ENCODE measurements at places on chromosomes 4 and X.

DNA sequence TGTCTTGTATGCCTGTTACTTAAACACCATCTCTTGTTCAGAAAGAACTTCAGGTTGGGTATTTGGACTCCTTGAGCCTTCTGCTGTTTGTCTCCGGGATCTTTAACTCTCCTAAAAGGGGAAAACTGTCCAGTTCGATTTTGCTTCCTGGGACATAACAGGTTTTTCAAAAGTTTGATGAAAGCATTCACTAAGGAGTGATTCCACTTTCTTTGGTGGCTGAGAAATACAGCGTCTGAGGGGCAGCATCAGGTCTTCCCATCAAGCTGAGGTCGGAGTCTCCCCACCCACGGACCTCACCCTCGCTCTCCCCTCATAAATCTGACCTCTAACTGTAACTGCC, 1.4 kb downstream of the AFAP1 start:
- DNase-seq: no peak

- no peak for DNase-seq
Observed at GRCh38 chr4:84491481-84491880, 7.6 kb downstream of the NKX6-1 start.

GRCh38 chr4:112411781-112412550, 104.0 kb downstream of the NEUROG2 start:
- DNase-seq: no peak

GRCh38 chr4:132382243-132382642, 766.9 kb upstream of the PCDH10 start:
- DNase-seq: no peak

DNA sequence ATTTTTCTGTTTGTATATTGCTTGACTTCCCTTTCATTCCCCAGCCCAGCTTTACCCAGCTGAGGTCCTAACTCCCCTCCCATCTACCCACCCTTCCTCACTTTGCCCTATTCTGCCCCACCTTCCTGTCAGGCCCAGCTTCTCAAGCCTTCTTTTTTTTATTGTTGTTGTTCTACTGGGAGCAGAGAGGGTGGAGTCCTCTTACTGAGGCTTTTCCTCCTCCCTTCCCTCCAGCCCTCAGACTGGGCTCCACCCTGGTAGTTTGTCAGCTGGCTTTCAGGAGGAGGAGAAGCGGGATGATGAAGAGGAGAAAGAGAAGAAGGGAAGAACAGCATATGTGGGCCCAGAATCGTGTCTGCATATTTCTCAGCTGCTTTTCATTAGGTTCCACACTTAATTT, 3.2 kb upstream of the KLF8 start:
- no peak for DNase-seq

DNA sequence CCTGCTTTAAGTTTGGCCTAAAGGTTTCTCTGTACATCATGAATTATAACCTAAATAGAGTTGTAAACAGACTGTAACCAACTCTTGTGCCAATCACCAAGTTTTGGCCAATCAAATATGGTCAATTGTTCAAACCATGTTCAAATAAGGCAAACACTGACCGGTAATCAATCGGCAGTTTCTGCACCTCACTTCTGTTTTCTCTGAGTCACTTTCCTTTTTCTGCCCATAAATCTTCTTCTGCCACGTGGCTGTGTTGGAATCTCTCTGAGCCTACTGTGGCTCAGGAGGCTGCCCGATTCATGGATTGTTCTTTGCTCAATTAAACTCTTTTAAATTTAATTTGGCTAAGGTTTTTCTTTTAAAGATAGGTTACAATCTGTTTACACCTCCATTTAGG, 16.5 kb upstream of the ENPP6 start:
- DNase-seq: no peak

DNA sequence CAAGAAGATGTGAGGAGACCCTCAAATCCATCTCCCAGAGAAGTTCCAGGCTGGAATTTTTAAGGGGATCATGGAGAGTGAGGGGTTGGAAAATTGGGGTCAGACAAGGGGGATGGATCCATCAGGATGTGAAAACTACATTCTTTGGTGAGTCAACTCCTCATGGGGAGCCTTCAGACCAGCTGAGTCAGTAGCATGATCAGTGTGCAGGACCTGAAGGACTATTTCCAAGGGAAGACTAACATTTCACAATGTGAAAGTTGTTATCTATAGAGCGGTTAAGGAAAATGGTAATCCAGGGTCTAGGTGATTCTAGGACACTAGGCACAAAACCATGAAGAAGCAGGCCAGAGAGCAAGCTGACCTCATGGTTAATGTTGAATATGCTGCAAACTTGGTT, 38.6 kb upstream of the CEP135 start:
- DNase-seq: no peak

DNA sequence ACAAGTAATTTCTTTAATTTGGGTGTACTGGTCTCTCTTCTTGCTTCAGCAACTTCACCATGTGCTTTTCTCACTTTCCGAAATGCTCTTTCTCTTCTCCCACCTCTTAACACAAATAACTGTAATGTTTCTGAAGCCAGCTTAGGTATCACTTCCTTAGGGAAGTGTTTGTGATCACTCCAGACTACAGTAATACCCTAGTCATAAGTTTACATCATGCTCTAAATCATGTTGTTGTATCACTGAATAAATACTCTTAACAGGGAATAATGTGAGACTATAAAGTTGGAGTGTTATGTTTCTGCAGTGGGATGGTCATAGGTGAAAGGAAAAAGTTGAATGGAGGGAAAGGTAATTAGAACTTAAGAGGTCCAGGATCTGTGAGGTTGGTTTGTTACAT, 712.3 kb downstream of the C4orf33 start:
- DNase-seq: no peak

Measured in sciatic nerve (tissue), 2 donors.